ENCODE measurements at places on chromosomes 7 and 10.
A peak's percentile ranks its signal among the peaks of the same experiment; 100 is the strongest.

- DNase-seq: no peak
These were observed 572.3 kb downstream of the TCERG1L start for GRCh38 chr10:130739016-130739756.

DNA sequence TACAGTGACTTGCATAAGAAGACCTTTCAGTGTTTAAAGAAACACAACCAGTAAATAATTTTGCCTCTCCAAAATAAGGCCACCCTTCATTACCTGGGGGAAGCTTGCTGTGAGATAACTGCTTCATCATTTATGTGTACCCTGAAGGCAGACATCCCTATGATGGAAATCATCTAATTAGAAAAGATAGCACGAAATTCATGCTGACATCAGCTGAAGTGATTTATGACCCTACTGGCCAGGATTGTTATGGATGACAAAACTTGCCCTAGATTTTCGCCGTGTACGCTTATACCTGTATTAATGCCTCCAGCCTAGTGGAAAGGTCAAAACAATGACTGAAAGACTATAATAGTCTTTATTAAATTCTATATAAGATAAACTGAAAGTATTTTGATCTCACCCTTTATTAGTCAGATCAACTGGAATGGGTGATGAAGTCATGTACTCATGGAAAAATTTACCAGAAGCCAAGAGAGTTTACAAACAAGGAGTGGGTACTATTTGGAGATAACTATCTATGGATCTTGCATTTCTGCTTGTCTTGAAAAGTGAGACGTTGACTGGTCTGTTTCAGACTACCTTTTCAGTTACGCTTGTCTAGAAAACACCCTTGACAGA, 114.2 kb downstream of the PPP1R3A start:
- DNase-seq: no peak

DNA sequence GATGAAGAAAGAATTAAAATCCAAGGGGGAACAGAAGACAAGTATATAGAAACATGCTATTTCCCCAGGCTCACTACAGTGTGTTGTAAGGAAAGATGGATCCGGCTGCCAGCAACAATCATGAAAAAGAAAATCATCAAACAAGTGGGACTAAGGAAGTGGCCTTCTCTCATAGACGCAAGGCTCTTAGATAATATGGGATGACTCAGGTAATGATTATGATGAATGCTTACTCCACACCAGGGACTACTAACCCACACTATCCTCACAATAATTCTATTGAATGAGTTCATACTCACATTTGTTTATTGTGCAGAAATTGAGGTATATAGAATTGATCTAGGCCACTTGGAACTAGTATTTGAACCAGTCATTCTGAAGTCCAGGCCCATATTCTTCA, 111.2 kb upstream of the BET1 start:
- no peak for DNase-seq

GRCh38 chr10:24208661-24209431, at the start of gene KIAA1217:
KIAA1217 (plus strand) TSS chr10:24209138; CDS start chr10:24209194, 56 bp downstream.
- no peak for DNase-seq

DNA sequence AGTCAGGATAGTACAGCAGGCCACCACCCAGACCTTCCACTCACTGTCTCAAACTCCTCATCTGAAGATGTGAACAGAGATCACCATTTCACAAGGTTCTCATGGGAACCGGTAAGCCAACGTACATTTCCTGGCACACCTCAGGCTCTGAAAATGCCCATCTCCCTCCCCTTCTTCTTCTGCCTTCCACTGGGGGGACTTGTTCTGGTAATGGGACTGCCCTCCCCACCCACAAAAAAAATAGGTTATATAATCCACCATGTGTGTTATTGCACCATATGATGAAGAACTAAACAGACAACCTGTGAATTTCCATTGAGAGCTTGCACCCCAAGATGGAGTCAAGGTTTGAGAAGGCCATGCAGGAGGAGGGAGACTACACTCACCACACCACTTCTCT, 42.1 kb upstream of the IKZF1 start:
- DNase-seq: no peak

- DNase-seq: no peak
These were observed 21.5 kb downstream of the NPVF start for GRCh38 chr7:25206765-25207164.

GRCh38 chr7:20508109-20508508, 107.4 kb upstream of the ABCB5 start:
- DNase-seq: no peak

DNA sequence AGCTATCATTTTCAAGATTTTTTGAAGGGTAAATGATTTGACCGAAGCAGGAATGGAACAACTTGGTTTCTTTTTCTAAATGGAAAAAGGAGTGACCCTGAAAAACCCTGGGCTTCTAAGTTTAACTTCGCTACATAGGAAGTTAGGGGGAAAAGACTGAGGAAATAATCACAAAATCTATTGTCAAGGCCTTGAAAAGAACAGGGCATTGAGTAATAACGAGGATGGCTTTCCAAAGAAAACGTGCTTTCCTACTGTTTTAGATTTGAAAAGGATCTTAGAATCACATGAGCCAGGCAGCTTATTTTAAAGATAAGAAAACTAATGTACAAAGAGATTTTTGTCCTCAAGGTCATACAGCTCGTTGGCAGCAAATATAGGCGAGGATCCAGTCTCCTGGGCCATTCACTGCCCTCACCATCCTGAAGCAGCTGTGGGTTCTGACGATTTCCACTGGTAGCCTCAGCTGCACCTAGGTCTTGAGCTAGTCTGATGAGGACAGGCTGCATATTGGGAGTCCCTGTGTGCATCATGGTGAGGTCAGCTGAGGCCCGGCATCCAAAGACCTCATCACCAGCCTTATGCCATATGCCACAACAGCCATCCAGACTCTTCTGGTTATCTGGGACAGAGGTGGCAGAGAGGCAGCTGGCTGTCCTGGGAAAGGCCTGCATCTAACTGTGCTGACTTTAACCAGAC, 384.7 kb upstream of the NRP1 start:
- no peak for DNase-seq

- no peak for DNase-seq
These were observed 102.7 kb downstream of the GPR37 start for GRCh38 chr7:124662937-124663336.

GRCh38 chr10:31549896-31550295, 230.9 kb downstream of the ZEB1 start:
- no peak for DNase-seq

- DNase-seq: no peak
These were observed 102.8 kb upstream of the ZNF438 start for GRCh38 chr10:31134311-31134952.

GRCh38 chr10:30176182-30176581, 116.8 kb upstream of the JCAD start:
- DNase-seq: no peak

- no peak for DNase-seq
These were observed 66.3 kb downstream of the LHPP start for GRCh38 chr10:124527874-124528395.

DNA sequence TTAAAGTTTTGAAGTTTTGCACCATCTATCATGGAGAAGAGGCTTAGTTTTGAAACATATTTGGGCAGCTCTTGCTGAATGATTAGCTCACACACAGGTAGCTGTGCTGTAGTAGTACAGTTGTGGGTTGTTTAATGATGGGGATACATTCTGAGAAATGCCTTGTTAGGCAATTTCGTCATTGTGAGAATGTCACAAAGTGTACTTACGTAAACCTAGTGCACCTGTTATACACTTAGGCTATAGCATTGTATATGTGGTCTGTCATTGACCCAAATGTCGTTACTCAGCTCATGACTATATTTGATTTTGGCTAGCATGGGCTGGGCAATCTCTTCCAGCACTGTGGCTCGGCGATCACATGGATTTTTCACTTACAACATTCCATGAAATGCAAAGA, 247.2 kb upstream of the IGFBP3 start:
- DNase-seq: no peak

DNA sequence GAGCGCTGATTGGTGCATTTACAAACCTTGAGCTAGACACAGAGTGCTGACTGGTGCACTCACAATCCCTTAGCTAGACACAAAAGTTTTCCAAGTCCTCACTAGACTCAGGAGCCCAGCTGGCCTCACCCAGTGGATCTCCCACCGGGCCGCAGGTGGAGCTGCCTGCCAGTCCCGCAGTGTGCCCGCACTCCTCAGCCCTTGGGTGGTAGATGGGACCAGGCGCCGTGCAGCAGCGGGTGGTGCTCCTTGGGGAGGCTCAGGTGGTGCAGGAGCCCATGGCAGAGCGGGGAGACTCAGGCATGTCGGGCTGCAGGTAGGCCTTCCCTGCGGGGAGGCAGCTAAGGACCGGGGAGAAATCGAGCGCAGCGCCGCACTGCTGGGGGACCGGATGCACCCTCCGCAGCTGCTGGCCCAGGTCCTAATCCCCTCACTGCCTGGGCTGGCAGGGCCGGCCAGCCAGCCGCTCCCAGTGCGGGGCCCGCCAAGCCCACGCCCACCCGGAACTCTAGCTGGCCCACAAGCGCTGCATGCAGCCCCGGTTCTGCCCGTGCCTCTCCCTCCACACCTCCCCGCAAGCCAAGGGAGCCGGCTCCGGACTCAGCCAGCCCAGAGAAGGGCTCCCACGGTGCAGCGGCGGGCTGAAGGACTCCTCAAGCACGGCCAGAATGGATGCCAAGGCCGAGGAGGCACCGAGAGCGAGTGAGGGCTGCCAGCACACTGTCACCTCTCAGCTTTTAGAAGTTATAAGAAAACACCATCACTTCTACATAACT, 128.9 kb downstream of the ZNF438 start:
- DNase-seq: no peak

DNA sequence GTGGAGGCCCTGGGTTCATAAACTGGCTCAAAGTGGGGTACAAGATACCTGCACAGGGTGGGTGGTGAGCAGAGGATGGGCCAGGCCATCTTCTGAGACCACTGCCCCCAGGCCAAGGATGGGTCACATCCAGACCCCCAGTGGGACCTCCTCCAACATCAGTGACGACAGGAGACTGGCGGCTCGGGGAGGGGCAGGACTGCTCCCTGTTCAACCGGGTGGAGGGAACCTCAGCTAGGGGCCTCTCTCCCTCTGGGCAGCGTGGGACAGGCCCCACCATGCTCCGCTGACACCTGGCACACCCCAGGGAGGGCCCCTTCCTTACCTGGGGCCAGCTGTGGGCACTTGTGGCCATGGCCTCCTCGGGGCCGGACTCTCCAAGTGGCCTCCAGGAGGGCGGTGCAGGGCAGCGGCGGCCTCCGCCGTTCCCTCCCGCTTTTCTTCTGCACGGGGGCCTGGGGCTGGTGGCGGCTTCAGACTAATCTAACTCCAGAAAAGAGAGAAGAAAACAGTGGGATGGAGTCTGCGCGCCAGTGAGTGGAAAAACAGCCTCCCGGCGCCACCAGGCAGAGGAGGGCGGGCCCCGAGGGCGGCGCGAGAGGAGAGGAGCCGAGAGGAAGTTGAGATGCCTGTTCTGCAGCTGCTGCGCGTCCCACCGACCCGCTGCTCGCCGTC, at the start of gene CALHM2:
Gene CALHM2 (minus strand): TSS at position 540 of the 675 bp plus-strand sequence. CDS start 2,429 bp downstream, outside the sequence.
- peak; percentile 40 for DNase-seq

DNA sequence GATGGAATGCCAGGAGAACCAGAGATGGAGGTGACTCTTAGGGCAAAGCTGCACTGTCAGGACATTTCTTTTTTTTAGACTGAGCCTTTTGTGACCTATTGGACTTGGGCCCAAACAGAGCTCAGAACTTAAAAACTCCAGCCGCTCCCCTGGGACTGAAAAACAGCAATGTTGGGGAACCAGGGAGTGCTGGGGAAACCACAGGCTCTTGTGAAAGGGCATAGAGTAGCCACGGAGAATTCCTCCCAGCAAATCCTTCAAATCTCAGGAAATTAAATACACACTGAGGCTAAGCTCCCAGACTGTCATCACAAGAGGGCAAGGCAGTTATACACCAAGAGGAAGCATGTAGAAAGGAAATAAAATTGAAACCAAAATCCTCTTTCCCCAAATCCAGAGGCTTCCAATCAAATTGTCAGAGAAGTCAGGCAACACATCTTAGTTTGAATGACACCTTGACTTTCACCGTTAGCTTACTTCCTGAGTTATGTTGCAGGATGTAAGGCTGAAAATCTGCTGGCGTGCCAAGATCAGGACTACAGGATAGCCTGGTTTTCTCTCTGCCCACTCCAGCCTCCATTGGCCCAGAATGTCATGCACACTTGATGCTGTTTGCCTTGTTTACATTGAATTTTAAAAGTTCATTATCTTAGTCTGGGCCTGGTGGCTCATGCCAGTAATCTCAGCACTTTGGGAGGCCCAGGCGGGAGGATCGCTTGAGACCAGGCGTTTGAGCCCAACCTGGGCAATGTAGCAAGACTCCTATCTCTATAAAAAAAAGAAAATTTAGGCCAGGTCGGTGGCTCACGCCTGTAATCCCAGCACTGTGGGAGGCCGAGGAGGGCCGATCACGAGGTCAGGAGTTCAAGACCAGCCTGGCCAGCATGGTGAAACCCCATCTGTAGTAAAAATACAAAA, 2.6 kb upstream of the RFC2 start:
- DNase-seq: no peak

DNA sequence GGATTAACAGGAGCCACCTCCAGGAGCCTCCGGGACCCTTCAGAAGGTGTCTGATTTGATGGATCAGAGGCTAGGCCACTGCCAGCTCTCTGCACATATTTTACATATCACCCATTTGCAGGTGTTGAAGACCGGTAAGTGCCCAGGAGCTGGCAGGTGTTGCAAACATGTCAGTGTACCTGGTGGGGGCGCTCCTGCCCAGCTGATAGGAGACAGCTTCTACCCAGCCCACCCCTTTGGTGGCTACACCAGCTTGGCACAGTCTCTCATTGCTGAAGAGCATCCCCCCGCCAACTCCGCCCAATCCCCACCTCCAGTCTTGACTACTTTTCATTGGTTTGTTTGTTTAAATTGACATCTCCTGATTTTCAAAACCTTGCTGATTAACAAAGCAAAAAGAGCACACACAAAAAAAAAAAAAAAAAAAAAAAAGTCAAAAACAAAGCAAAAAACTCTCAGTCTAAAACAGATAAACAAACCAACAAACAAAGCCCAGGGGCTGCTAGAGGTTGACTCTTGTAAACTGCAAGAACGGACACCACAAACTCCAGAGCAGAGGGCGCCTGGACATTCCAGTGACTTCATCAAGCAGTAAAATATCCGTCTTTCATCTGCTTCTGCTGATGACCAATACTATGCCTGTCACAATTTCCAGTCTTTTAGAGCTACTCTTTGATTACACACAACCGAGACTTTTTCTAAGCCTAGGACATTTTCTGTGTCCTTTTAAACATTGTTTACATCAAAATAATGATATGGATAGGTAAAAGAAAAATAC, 275.3 kb downstream of the NRG3 start:
- DNase-seq: no peak
